ENCODE measurements at places on chromosomes 5 and 9.

DNA sequence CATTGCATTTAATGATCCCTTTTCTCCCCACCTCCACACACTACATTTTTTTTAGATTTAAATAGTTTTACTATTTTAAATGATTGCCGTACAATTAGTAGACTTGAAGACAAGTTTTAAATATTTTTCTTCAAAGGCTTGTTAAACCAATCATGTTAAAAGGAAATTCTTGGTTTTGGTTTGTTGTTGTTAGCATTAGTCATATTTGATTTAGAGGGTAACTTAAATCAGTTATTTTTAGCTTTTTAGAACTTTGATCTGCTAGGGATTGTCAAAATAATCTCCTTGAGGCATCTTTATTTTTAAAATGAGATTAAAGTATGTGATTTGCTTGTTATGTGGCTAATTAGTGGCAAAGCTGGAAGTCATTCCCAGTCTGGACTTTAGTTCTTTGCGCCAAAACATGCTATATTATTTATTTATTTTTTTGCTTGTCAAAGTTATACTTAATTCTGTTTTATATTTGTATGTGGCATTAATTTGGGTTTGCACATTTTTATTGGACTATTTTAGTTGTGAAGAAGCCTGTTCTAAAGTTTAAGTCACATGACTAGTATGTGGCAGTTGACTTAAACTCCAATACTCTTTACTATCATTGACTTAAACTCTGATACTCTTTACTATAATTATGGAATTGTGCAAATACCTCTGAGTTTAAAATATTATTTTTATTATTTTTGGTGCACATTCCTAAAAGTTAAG is 14.7 kb downstream of the ITGA1 start:
- no peak for DNase-seq

DNA sequence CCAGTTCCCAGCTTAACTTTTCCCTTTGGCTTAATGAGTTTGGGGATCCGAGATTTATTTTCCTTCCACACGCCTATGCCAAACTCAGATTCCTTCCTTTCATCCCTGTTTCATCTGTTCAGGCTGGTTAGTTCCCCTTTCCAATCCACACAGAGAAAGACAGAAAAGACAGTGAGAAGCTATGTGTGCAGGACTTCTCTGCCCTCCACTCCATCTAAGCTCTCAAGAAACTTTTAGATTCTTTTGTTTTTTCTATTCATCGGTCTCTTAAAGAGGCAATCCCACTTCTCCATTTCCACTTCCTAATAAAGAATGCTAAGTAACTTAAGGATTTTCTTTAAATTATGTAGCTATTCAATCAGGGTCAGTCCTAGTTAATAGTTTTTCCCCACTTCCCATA is 11.2 kb downstream of the ITGA1 start:
- no peak for DNase-seq

DNA sequence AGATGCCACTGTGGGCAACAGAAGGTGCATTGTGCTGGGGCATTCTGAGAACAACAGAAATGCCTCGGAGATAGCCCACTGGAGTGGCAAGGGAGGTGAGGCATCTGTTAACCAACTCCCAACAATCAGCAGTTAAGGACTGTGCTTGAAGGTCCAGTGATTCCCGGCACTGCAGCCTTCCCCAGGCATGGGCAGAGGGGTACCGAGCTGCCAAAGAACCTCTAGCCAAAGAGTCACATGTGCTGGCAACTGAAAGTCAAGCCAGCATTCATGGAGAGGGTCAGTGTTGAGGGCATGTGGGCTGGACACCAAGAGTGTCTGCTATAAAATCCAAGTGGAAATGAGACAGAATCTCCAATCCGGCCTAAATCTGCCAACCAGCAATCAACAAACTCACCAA is 149.6 kb downstream of the ASTN2 start:
- no peak for DNase-seq

- no peak for DNase-seq
These were observed 263.9 kb downstream of the SAXO1 start for GRCh38 chr9:18768951-18769622.

DNA sequence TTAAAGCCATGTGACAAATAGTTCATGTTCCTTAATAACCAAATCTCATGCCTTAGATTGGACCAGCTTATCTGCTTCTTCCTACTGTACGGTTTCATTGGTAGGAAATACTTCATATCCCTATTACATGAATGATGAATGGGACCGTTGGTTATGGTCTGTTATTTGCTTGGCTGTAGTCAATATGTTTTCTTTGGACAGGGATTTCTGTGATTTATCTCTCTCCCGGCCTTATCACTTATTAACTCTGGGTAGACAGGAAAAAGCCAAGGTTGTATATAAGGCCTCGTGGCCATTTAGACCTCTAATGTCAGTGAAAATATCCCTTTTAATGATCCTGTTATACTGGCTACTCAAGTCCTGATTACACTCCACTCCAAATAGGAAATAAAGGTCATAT is 330.6 kb downstream of the EBF1 start:
- no peak for DNase-seq

DNA sequence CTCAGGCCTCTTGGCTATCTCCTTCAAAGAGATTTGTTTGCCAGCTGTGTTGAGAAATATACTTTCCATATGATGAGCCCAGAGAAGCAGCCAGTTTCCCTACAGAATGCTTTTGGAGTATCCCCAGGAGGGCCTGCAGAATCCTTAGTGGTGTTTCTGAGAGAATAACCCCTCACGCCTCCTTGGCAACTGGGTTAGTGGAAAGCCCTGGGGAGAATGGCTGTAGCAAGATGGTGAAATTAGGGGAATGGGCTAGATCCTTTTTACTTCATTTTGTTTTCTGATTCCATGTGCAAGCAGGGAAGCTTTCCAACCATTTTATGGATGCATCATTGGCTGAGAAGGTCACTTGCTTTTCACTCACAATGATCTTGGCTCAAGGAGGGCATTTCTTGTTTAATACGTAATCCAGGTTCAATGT is 364.6 kb downstream of the DMRT2 start:
- no peak for DNase-seq

DNA sequence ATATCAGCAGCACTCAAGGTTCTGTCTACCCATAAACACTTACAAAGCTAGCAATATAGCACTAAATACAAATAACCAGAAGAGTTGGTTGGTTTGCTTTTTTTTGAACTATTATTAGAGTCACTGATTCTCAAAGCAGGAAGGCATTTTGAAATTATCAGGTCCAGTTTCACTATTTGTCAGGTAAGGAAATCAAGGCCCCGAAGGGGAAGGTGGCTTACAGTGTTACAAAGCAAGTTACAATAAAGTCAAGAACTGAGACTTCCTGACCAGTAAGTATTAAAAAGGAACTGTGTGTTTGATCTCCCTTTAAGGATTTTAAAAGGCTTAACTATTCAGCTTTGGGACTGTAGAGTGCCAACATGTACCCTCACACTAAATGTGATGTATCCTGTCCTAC is 10.8 kb downstream of the C5orf15 start:
- DNase-seq: no peak

DNA sequence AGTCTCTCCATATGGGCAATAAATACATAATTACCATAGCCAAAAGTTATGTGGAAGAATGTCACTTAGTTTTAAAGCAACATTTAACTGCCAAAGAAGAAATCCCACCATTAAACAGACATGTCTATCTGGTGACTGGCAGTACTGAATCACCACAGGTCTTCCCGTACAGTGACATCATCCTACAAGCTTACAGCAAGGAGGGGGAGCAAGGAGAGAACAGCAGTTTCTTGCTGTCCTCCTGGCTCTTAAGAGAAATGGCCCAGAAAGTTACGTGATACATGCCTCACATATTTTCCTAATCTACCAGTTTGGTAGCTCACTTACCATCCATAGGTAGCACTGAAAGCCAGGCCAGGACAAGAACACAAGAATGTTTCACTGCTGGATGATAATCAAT is 671.0 kb downstream of the DMRTA1 start:
- DNase-seq: peak; percentile 1
